Stimulated activated CD8-positive, alpha-beta memory T cell treated with anti-CD3 and anti-CD28 coated beads, Interleukin-7, amount 100 ng/mL, for 24 hours (primary cell): ENCODE measurements at places on chromosomes 6 and 20.

DNA sequence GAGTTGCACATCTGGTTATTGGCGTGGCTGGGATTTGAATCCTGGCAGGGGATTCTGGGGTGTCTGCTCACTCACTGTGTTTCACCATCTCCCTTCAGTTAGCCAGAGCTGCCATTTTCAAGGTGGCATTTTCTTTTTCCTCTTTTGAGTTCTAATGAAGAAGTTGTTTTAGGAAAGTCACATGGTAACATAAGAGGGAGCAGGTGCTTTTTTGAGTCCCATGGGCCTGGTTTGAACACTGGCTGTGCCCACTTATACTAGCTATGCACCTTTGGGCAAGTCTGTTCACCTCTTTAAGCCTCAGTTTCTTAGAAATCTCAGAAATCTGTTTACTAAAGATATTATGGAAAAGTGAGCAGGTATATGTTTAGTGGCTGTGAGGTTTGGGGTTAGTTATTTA, 39.6 kb downstream of the ANKS1A start:
- no peak for DNase-seq

- no peak for DNase-seq
These were observed 3.8 kb upstream of the DYNLRB1 start for GRCh38 chr20:34512266-34512954.

GRCh38 chr6:19811397-19812079, 25.6 kb upstream of the ID4 start:
- DNase-seq: no peak

DNA sequence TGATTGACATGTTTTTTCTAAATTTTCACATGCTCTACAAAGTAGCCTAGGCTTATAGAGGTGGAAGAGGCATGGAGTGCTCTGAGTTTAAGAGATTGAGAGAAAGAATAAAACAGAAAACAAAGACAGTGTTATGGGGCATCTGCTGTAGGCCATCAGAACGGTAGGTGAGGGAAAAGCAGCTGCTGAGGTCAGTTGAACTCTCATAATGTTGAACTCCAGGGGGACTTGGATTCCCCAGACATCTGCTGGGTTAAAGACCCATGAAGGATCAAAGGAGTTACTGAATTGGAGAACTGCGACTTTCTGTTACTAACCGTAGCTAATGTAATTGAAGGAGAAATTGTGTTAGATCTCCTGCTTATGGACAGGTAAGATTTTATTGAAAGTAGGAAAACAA, 333.9 kb downstream of the TFAP2B start:
- no peak for DNase-seq

DNA sequence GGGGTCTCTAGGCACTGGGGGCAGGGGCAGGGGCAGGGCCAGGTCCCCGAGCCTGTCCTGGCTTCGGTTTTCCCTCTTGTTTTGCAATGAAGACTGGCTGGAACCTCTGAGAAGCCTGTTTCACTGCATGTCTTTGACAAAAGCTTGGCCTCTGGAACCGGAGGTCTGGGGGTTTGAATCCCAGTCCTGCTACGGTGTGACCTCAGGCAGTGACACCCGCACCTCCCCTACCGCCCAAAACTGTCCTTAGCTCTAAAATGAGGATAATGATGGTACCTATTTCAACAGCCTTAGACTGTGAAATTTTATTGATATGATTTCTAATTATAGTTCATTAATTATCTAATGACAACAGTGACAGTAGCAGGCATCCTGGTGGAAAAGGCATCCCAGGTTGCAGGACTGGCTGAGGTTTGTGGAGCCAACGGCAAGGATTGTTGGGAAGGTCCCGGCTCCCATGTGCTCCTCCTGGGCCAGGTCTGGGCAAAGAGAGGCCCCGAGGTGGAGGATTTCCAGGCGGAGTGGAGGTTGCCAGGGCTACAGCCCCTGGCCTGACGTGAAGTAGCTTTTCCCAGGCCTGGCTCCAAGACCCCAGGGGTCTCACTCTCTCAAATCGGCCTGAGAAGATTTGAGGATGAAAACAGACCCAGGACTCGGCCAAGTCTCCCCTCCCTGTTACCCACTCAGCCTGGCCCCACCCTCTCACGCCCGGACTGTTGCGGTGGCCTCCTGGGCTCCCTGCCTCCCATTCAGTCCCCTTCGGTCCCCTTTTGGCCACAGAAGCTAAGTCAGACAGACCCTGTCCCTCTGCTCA, 57.9 kb downstream of the SNAI1 start:
- DNase-seq: no peak

DNA sequence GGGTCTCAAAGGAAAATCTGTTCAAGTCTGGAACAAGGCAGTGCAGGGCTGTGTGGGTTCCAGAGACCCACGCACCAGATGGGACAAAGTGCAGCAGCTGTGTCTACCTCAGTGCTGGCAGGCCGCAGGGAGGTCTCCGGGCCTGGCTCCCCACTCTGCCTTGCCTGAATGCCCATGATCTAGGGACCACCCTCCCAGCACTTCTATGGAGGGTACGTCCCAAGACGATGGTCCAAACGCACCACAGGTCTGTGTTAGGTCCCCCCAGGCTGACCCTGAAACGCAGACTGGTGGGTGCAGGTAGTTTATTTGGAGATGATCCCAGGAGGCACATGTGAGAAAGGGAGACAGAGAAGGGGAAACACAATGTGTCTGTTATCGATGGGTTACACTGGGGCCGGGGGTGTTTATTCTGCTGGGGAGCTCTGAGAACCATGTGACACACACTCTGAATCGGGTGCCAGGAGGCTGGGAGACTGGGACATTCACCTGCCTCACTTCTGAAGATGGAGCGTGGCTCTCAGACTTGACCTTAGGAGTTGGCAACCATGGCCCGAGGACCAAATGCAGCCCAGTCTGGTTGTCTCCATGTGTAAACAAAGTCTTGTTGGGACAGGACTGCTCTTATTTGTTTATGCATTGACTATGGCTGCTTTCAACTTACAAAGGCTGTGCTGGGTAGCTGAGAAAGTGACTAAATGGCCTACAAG, 21.7 kb downstream of the CST9L start:
- no peak for DNase-seq

DNA sequence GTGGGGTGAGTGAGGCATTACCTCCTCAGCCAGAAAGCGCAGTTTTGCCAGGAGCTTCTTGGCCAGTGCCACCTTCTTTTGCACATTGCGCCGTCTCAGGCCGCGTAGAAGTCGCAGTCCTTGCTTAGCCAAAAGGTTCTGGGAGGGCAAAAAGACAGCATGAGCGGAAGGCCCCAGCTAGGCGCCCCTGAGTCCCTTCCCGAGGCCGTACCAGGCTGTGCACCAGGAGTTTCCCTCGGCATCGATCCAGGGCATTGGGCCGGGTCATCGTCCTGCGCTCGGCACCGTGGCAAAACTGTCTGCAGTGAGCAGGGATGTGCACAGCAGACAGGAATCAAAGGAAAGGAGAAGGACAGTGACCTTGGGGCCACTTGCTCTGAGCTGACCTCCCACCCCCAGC, 20.2 kb upstream of the SPAG4 start:
- no peak for DNase-seq

DNA sequence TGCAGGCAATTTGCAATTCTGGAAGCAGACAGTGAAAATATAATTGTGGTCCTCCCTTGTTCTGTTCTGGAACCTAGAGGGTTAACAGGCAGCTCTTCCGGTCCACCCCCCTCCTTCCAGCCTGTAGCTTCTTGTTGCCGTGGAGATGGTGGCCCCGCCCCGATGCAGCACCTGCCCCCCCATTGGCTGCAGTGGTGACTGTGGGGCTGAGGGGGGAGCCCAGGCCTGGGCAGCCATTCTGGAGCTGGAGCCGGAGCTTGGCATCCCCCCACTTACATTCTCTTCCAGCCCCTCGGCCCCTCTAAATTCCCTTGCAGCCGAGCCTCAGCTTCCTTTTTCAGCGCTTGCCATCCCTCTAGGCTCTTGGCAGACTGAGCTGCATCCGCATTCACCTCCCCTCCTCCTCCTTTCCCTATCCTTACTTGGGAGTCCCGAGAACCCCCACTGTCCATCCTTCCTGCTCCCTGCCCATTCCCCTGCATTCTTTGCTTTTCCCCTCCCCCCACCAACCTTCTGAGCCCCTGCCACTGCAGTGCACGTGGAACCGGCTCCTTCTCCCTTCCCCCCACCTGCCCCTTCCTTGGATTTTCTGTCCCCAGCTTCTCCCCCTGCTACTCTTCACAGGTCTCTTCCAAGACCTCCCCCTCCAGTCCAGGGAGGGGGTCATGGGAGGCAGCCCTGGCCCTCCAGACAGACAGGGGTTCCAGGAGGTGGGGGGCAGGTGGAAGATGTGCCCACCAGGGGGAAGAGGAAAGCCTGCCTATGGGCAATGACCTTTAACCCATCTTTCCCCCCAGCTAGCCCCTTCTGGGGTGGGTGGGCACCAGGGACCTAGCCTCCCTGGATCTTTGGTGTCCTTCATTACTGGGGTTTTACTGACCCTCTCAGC, 11.4 kb downstream of the SYNGAP1 start:
- DNase-seq: peak; percentile 68

- no peak for DNase-seq
These were observed 30.8 kb downstream of the NHSL1 start for GRCh38 chr6:138468320-138469015.

DNA sequence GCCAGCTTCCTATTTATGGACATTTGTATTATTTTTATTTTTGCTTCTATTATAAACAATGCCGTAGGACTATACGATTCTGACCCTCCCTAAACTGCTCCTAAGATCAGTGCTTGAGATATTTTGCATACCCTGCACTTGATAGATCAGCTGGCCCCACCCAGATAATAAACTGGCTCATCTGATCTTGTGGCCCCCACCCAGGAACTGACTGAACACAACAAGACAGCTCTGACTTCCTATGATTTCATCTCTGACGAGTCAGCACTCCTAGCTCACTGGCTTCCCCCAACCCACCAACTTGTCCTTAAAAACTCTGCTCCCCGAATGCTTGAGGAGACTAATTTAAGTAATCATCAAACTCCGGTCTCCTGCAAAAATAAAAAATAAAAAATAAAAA, 34.9 kb upstream of the TFAP2A start:
- no peak for DNase-seq

GRCh38 chr20:25016471-25016870, 23.9 kb upstream of the APMAP start:
- no peak for DNase-seq

DNA sequence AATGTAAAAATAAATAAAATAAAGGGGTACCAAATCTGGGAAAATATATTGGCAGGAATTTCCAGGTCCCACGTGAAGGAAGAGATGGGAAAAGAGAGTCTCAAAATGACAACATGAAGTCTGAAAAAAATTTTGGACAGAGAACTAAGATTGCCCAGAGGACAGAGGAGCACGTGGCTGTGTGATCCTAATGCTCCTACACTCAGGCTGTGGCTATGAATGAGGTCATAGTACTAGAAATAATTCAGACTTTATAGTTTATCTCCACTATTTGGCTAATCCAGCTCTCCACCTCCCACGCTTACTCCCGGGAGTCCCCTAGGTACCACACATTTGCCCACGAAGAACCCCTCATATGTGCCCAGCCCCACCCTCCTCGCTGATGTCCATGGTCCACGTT, 42.8 kb upstream of the STMND1 start:
- no peak for DNase-seq

GRCh38 chr6:43922426-43923375, 152.7 kb downstream of the VEGFA start:
- DNase-seq: no peak

DNA sequence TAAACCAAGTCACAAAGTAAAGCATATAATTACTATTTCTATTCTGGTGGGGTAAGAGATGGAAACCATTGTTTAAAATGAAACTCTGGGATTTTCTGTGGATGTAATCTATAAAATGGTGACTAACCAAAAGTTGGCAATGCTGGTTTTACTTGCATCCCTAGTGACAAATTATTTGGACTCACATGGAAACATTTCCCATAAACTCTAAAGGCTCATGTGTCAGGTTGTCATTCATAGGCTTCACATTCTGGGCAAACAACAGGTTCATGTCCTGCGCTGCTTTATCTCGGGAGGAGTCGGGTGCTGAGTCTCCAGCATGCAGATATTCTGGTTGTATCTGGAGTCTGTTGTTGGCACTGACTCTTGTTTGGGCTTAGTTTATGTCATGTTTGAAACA, 98.0 kb upstream of the SCP2D1 start:
- no peak for DNase-seq

GRCh38 chr6:69663215-69663614, 133.6 kb downstream of the LMBRD1 start:
- no peak for DNase-seq

DNA sequence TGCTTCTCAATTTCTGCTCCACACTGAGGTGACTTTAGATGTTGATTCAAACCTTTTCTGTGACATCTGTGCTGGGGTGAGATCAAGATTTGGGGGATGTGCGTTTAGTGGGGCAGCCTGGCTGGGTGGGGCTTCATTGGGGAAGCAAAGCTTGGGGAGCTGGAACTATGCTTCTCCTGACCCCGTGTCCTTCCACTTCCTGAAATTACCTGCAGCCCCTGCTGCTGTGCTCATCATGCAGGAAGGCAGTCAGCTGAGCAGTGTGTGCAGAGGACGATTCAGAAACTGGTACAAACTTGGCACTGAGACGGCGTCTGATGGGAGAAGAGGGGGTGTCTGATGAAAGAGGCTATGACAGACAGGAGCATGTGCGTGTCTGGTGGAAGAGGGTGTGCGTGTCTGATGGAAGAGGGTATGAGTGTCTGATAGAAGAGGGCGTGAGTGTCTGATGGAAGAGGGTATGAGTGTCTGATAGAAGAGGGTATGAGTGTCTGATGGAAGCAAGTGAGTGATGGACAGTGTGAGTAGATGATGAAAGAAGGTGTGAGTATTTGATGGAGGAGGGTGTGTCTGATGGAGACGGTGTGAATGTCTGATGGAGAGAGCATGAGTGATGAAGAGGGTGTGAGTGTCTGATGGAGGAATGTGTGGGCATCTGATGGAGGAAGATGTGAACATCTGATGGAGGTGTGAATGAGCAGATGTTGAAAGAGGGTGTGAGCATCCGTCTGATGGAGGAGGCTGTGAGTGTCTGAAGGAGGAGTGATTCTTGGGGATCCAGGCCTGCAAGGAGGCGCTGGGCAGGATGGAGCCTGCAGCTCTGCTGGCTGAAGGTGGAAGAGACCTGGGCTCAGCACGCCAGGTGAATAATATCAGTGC, 103.4 kb downstream of the SYCP2 start:
- no peak for DNase-seq

DNA sequence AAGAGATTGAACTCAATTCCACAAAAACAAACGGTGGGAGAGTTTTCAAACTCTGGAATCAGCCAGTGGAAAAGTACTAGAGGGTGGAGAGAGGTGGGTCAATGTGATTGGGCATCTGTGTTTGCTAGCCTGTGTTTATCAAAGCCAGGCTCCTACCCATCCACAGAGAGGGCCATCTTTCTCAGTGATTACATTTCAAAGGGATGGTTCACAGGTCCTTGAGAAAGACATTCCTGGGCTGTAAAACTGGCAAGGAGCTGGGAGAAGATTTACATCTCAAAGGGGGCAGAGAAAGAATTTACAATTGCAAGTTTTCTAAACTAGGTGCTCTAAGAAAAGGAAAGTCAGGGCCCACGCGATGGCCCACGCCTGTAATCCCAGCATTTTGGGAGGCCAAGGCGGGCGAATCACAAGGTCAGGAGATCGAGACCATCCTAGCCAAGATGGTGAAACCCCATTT, 146.8 kb upstream of the UST start:
- no peak for DNase-seq
